ENCODE measurements at places on chromosomes 5 and 9.
A peak's percentile ranks its signal among the peaks of the same experiment; 100 is the strongest.

- DNase-seq, result no peak
Observed at GRCh38 chr5:35161652-35162273, 68.5 kb downstream of the PRLR start.

DNA sequence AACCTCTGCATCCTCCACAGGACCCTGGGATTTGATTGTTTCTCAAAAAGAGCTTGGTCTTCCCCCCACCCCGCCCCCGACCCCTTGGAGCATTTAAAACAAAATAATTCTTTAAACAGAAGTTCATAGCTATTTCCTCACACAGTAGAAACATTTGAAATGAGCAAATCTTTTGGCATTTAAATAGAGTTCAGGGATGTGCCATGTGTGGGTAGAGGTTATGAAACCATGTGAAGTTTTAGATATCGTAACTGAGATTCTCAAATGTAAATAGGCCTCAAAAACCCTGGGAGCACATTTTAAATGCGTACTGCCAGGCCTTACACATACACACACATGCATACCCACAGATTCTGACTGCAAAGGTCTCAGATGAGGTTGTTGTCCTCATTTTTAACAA, 66.5 kb downstream of the EPB41L4B start:
- no peak for DNase-seq

- DNase-seq, result no peak
Observed at GRCh38 chr5:65823845-65824445, 101.9 kb downstream of the NLN start.

GRCh38 chr9:89052470-89053097, 61.3 kb downstream of the S1PR3 start:
- DNase-seq, result no peak

DNA sequence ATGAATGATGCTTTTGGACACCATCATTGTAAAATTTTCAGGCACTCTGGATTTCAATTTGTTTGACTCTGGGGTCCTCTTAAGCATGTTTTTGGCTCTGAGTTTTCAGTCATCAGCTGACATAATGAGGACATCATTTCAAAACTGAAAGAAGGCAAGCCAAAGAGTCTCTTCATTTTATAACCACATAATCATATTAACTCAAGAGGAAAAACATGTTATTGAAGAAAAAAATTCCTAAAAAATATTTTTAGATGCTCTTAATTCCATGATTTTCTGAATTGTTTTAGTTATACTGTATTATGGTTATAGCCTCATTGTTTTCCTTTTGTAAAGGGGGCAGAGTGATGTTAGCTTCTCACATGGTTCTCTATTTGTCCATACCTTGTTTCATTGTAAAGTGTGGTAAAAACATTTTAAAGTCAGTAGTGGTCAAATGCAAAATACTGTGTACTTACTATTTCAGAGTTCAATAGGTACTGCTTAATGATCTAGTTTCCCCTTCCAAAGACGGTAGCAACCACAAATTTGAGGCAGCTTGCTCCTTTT, 472.1 kb downstream of the DMRT2 start:
- no peak for DNase-seq

DNA sequence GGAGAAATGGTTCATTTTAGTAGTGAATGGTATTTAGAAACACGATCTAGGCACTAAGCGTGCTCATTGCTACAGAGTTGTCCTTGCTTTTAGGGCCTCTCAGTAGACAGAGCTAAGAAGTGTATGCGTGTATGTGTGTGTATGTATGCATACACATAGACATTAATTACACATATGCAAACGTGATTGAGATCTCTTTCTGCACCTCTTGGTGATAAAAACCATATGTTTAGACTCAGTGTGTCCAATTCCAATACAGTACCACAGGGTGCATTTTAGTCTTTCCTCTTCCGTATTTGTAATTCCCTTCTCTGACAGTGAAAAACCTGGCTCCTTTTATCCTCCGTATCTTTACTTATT, 13.1 kb downstream of the TRIO start:
- DNase-seq, result no peak

DNA sequence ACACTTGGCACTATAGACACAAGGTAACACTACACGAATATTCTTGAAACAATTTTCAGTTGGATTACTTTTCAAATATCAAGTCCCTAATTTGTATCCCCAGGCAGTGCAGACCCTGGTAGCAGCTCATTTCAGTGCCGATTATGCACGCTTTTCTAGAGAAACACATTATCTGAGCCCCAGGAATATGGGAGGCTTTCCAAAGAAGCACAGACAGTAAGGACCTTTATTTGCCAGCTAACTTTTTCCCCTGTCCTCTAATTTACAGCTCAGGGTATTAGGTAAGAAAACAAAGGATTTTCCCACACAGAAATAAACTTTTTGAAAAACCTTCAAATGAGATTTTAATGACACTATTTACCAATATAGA, 852.3 kb upstream of the DMAC1 start:
- DNase-seq, result no peak

- no peak for DNase-seq
Observed at GRCh38 chr9:3949744-3950143, 350.1 kb downstream of the GLIS3 start.

GRCh38 chr9:129887334-129888292, 52.4 kb downstream of the USP20 start:
- no peak for DNase-seq

GRCh38 chr5:138032028-138032571, 779 bp downstream of the FAM13B start:
- peak; percentile 39 for DNase-seq

GRCh38 chr5:83720836-83721537, at the start of gene HAPLN1:
Gene HAPLN1, minus strand, starts transcription at chr5:83720855. Its CDS starts 47,332 bp downstream, at chr5:83673523.
- DNase-seq, result no peak

DNA sequence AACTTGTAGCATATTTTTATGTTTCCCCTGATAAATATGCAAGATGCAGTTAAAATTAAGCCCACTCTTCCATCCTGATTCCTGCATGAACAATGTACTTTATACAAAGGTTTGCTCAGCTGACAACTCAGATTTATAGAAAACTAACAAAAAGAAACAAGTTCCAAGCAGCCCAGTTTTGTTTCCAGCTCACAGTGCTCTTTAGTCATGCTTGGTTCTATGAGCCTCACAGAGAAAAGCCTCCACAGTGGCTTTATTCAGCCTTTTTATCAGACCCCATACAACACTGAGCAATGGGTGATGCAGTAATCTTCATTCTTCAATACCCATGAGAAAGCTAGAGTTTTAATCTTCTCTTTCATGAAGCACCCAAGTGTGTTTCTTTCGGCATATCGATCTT, 329.6 kb downstream of the SLCO4C1 start:
- no peak for DNase-seq

- DNase-seq, result no peak
Observed at GRCh38 chr5:32589942-32590869, 4.8 kb downstream of the SUB1 start.

- DNase-seq, result no peak
Observed at GRCh38 chr9:120221844-120222243, 358.1 kb downstream of the CDK5RAP2 start.

DNA sequence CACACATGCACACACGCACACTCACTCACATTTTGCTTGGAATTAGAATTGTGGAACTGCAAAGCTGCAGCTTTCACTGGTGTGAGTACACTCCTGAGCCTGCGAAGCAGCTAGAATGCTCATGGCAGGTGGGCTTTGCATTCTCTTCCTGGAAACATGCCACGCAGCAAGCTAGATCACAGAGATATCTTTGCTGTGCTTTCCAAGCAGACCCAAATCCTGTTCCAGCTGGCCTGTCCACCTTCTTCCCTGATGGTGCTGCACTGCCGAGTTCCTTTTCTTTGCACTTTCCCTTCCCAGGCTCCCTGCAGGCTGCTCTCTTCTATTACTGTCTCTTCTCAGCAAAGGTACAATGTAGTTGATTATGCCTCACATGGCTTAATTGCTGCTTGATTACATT, 92.7 kb upstream of the CKMT2 start:
- no peak for DNase-seq

- no peak for DNase-seq
Observed at GRCh38 chr9:98917746-98918487, 25.8 kb upstream of the COL15A1 start.

DNA sequence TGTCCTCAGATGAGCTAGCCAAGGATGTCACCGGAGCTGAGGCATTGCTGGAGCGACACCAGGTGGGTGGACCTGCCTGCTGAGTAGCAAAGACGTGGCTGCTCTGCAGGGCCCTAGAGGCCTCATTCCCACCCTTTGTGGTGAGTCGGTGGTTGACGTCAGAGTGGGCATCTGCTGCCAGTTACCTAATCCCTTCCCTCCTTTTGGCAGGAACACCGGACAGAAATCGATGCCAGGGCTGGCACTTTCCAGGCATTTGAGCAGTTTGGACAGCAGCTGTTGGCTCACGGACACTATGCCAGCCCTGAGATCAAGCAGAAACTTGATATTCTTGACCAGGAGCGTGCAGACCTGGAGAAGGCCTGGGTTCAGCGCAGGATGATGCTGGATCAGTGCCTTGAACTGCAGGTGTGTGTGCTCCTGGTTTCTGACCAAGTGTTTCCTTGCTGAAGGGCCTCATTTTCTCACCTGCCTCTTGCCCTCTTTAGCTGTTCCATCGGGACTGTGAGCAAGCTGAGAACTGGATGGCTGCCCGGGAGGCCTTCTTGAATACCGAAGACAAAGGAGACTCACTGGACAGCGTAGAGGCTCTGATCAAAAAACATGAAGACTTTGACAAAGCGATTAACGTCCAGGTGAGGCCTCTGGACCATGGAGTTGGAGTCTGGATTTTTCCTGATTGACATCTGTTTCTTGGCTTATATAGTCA, 48.9 kb downstream of the DYNC2I2 start:
- DNase-seq, result no peak

DNA sequence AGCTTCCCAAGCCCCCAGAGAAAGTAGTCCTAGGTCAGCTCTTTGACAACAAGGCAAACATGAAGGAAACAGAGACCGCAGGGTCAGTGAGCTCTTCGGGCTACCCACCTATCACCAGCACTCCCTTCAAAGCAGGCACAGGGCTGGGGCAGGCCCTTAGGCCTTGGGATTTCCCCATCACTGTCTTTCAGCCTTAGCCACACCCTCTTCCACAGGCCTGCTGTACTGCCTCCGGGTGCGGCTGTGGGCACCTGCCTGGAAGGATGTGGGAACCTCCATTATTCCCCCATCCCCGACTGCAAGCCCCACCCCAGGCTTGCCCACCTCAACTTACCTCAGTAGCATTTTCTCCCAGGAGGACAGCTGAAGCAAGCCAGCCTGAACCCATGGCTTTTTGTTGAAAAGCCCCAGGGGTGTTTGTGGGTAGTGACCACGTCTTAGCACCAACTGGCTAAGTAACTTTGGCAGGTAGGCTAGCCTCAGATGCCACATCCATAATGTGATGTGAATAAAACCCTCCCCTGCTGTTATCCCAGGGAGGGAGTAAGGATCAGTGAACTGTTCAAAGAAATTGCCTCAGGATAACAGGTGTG, 100.2 kb downstream of the PIK3R1 start:
- peak; percentile 8 for DNase-seq

DNA sequence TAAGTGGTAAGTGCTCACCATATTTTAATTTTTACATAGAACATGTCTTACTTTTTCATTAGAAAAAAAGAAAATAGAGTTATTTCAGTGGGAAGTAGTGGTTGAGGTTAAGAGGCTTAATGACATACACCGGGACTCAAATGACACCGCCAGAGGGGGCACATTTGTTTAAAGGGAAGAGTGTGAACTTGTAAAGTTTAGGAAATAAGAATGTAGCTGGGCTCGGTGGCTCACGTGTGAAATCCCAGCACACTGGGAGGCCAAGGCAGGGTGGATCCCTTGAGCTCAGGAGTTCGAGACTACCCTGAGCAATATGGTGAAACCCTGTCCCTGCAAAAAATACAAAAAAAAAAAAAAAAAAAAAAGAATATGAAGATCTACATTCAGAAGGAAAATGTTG, 43.4 kb upstream of the TNFAIP8 start:
- no peak for DNase-seq
